Vagina (tissue), 2 donors: ENCODE measurements at places on chromosomes 11 and 22.

GRCh38 chr22:30302810-30303138 lies 13.5 kb upstream of the CASTOR1 start:
- DNase-seq, result no peak

DNA sequence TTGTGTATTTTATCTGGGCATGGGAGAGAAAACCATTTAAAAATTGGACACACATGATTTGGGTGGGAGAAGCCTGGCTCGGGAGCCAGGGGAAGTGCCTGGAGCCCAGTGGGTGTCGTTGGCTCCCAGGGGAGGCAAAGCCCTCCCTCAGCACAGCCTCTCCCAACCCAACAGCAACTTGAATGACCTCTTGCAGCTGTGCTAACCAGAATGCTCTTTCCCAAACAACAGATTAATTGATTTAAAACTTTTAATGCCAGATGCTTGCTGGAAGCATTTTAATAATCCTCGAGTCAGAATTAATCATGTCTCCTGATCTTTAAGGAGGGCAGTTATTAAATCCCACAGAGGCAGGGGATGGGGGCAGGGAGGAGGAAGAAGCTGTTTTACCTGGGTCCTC lies 401.6 kb downstream of the BUD13 start:
- no peak for DNase-seq

GRCh38 chr22:49849161-49850020 lies 4.3 kb upstream of the ZBED4 start:
- DNase-seq, result no peak

DNA sequence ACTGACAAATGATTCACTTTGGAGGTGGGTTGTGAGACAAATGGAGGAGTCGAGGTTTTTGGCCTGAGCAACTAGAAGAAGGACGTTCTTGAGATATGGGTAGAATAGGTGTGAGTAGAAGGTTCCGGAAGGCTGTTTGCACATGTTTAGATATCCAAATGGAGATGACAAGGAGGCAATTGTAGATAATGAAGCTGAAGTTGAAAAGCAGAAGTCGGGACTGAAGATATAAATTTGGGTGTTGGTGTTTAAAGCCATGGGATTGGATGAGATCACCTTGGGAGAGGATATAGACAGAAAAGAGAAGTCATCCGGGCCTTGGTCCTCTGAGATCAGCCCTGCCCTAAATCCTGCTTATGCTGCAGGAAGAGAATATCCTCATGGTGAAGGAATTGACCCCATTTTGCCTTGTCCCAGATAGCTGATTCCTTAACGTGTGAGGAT lies 75.5 kb upstream of the CD44 start:
- DNase-seq, result no peak

DNA sequence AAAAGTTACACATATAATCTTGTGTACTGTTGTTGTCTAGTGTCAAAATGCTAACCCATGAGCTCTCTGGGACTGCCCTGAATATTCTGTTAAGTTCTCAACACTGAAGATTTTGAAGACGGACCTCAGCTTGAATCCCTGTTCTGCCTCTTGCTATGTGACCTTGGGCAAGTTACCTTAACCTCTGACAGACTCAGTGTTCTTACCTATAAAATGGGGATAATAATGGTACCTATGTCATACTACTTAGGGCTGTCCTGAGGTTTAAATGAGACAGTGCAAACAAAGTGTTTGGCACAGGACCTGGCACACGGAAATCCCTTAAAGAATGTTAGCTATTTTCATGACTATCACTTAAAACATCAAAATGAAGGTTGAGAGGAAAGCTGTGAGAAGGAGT lies 11.3 kb downstream of the TMEM218 start:
- DNase-seq, result no peak

GRCh38 chr11:118364956-118365615 lies 5.7 kb downstream of the UBE4A start:
- DNase-seq, result no peak

DNA sequence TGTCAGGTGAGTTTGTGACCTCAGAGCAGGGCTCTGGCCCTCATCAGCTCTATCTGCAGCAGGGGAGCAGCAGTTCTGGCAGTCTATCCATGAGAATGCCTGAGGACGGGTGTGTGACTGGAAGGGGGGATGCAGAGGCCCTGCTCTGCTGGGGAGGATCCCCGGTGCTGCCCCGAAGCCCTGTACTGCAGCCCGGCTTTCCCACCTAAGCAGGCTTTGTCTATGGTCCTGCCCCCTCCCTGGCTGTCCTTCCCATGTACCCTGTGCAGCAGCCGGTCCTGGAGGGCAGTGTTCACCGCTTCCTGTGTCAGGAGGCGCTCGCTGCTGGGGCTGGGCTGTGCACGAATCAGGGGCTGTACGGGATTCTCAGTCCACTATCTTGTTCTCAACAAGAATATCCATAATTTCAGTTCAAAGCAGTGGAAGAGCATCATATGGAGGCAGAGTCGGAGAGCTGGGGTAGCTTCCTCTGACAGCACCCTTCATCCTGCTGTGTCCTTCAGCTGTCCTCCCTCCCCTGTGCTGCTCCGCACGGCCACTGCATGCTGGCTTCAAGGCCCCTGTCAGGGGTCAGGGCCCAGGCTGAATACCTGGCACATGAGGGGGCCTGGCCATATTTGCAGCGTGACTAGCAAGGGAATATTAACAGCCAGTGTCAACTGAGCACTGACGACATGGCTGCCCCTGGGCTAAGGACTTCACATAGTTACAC lies 125.2 kb downstream of the CTTN start:
- DNase-seq, result no peak

GRCh38 chr11:117444256-117444655 lies 116.6 kb downstream of the CEP164 start:
- no peak for DNase-seq

GRCh38 chr11:9651899-9652748 lies 11.8 kb upstream of the SWAP70 start:
- peak; percentile 58 for DNase-seq

GRCh38 chr11:60918251-60918938 lies 4.4 kb downstream of the TMEM109 start:
- no peak for DNase-seq

DNA sequence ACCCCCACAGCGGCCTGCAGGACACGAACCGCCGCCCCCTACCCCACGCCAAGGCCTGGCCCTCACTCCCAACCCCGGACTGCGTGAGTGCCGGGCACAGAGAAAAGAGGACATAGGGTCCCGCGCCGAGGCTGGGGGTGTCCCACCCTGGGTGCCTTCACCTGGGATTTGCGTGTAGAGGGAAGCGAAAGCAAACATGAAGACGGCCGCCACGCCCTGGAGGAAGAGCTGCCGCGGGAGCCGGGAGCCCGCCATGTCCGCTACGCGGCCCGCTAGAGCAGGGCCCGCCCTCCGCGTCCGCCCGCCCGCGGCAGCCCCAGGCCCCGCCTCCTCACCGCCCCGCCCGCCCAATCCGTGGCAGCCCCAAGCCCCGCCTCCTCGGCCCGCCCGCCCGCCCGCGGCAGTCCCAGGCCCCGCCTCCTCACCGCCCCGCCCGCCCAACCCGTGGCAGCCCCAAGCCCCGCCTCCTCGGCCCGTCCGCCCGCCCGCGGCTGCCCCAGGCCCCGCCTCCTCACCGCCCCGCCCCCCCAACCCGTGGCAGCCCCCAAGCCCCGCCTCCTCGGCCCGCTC lies at the start of gene LMF2:
TSS of gene LMF2 (minus strand) at position 282 of the 570 bp plus-strand sequence. CDS start at position 255, 27 bp downstream.
- DNase-seq, result no peak

- no peak for DNase-seq
Measured at GRCh38 chr22:49232319-49233067, 595.2 kb downstream of the BRD1 start.

GRCh38 chr11:9663699-9664275 lies at the start of gene SWAP70:
Gene SWAP70, plus strand, starts transcription at chr11:9664077. Its CDS starts 103 bp downstream, at chr11:9664180.
- no peak for DNase-seq
